ENCODE measurements at places on chromosomes 1 and 21.

DNA sequence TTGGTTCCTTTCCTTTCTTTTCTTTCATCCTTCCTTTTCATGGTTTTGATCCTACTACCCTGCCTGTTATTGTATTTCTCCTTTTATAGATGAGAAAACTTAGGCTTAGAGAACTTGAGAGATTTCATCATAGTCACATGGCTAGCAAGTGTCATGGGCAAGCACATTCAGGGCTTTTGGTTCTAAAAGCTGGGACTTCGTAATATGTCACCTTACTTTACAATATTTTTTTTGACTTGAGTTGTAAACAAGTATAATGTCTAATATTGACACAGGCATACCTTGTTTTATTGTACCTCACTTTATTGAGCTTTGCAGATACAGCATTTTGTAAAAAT is 70.7 kb downstream of the MTR start:
- DNase-seq, result no peak

DNA sequence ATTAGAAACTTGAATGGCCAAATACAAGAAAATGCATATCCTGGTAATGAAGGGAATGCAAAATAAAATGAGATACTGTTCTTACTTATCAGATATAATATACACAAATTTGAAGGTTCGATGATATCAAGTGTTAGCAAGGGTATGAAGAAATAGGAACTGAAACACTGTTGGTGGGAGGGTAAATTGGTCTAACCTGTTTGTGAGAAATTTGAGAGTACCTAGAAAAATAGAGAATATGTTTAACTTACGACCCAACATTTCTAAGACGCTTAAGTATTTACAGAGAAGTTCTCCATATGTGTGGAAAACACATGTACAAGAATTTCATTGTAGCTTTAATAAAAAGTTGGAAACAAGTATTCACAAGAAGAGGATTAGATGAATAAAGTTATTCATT is 25.9 kb downstream of the ATG4C start:
- no peak for DNase-seq

- DNase-seq, result no peak
Measured at GRCh38 chr21:42165901-42166300, 53.0 kb upstream of the ABCG1 start.

GRCh38 chr1:235724730-235725129 is 75.1 kb upstream of the GNG4 start:
- no peak for DNase-seq

GRCh38 chr1:221923929-221924598 is 182.2 kb upstream of the DUSP10 start:
- DNase-seq, result no peak

- DNase-seq, result no peak
Measured at GRCh38 chr1:1354271-1355247, 3.8 kb downstream of the MXRA8 start.

DNA sequence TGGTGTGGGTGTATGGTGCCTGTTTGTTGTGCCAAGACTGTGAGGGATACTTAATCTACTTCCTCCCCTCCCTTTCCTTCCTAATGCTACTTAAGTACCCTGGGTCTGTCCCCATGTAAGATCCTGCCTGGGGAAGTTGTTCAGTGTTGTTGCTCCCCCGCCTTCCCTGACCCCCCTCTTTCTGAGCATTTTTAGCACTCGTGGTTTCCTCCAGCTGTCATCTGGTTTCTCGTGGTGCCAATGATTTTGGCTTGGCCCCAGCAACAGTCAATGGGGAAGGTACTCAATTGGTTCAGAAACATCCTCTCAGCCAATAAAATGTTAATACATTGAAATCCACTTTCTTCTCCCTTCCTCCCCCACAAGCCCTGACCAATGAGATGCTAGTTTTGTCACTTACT is 8.0 kb upstream of the B4GALT3 start:
- DNase-seq, result peak; percentile 88

DNA sequence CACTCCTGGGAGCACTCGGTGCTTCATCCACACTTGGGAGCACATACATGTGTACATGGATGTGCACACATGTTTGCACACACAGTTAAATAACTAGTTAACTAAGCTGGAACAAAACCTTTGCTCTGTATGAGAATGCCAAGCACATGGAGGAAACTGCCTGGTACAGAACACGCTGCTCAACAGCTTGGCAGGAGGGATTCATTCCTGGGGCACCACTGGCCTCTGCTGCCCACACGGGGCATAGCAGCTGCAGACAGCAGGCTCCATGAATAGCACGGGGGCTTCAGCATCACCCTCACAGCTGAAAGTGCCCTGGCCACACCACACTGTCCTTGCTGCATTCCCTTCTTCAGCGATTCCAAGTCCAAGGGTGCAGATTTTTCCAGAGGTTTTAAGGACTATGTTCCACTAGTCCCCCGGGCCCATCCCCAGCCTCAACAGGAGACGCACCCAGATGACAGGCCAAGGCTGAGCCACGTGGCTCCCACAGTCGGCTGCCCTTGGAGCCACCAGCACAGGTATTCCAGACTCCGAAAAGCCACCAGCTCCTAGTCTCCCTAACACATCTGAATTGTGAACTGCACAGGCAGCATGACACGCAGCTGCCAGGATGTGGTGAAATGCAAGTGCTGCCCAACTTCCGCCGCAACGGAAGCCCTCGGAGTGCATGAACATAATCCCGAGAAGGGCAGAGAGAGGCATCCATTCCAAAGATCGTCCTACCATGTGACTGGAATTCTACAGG is 16.9 kb downstream of the NPHP4 start:
- no peak for DNase-seq

DNA sequence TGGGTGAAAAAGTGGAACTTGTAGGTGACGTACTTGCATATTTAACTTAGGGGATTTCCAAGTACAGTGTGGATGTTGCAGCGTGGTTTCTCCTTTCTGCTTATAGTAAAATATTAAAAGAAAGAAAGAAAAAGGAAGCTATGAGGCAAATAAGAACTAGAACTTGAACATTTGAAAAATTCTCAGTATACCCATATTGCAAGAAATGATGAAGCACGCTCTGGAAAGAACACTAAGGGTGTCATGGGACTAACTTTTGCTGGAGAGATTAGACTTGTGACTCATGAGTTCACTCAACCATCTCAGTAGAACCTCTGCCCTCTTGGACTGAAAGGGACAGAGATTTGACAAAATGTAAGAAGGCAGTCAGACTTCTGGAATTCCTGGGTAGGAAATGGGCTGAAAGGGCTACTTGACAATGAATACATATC is 704.5 kb upstream of the ADGRL4 start:
- peak; percentile 9 for DNase-seq

DNA sequence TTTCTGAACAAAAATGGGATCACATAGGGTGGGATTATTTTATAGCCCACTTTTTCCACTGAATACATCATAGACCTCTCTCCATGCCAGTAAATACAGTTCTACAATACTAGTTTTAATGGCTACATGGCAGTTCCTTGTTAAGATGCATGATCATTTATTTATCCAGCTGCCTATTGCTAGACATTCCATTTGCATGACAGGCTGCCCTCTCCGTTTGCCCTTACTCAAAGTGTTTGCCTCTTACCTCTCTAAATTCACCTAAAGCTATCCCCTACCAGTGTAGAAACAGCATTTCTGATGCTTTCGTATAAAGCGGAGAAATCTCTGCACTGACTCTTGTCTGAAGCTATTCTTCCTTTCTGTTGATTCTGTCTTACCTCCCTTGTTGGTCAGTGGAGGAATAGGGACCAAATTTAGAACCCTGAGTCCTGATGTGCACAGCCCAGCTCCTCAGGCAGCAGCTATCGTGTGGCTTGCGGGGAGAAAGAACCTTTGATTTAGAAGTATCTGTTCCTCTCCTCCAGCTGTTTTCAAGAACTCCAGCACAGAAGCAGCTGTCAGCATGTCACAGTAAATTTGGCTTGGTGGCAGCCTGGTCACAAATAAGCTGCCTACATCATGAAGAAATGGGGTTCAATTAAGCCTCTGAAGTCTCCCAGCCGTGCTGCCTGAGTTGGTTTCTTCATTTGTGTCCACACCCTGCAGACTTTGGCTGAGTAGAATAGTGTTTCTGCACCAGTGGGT is 337.3 kb downstream of the PRDM2 start:
- no peak for DNase-seq

GRCh38 chr1:61157468-61157987 is 75.2 kb downstream of the NFIA start:
- no peak for DNase-seq

DNA sequence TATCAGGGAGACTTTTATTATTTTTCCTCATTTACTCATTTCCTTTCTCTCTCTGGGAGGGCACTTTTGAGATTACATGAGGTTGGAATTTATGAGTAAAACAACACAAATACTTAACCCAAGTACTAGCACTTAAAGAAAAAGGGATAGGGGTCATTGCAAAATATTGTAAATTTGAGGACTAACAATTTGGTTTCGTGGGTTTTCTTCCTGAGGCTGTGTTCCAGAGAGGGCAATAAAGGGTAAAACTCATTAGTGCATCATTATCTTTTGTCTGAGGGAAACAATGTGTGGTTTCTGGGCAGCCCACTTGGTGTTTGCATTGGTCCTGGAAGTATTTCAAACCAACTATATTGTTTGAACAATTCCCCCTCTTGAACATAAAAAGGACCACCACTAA is 96.5 kb downstream of the GREM2 start:
- DNase-seq, result no peak

- DNase-seq, result no peak
Measured at GRCh38 chr1:202104073-202104472, 18.6 kb upstream of the GPR37L1 start.

DNA sequence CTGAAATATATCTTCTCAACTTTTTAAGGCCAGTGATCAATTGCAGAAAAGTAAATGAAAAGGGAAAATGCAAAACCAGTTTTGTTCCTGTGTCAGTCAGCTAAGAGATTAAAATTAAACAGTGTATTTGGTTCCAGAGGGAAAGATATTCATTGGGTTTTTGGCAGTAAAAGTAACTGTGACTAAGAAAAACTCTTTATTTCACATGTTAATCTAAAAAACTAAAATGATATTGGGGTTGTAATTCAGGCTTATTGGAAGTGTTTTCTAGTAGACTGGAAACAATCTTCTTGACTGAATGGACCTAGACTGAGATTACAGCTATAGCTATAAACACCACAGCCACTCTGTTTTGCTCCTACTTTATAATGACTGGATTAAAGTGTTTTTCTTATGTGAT is 413.9 kb downstream of the ADGRL2 start:
- DNase-seq, result no peak

DNA sequence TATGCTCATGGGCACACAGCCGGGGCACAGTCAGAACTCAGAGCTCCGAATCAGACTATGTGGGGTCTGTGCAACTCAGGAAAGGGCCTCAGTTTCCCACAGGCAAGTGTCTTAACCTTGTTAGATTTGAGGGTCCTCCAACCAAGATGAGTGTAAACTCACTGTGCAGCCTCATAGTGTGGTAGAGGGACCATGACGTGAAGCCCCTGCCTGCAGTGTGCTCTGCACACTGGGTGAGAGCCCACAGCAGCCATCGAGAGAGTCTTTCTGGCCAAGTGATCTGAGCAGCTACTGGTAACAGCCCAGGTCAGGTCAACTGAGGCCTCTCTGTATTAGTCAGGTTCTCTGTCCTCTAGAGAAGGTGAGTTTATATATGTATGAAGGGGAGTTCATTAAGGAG is 592 bp upstream of the LYPD8 start:
- no peak for DNase-seq

DNA sequence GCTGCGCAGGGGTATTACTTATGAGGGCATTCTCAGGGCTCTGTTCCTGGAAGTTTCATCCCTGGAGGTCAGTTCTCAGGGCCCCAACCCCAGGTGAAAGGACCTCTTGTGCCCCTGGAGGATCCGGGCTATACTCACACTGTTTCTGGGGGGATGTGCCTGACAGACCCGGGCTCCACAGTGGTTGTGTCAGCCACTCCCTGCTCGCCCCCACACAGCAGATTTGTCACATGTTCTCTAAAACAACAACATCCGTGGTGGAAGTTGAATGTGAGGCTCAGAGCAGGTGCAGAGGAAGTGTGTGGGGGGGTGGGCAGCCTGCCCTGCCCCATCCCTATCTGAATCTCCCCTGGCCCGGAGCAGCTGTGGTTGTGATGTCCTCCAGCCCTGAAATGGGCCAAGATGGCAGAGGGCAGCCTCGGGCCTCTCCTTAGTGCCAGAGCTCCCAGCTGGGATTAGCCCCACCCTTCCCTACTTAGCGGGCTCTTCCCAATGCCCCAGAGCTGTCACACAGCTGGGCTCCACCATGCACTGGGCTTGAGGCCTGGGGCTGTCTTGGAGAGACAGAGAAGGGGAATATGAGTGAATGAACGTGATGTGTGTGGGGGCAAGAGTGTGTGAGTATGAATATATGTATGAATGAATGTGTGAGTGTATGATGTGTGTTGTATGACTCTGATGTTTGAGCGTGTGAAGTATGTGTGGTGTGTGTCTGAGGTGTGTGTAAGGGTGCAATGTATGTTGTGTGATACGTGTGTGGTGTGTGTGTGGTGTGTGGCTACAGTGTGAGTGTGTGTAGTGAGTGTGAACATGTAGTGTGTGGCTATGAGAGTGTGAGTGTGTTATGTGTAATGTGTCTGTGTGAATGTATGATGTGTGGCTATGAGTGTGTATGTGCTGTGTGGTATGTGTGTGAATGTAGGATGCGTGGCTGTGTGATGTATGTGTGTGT is 1.5 kb upstream of the FCMR start:
- peak; percentile 66 for DNase-seq

DNA sequence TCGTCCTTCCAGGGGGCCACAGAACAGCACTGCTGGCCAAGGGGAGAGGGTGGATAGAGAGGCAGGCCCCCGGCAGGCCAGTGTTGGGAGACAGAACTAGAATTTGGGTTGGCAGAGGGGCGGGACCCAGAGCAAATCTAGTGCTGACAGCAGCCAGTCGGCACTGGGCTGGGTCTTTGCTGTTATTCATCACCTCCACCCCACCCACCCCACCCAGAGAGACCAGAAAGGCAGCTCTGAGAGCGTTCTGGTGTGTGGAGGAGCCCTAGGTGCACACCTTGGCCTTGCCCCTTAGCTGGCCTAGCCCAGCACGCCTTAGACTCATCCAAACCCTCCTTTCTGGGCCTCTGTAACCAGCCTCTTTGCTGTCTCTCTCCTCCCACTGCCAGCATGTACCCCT is 6.4 kb upstream of the PKP1 start:
- DNase-seq, result no peak

- no peak for DNase-seq
Measured at GRCh38 chr1:95752515-95753381, 518.7 kb downstream of the RWDD3 start.

DNA sequence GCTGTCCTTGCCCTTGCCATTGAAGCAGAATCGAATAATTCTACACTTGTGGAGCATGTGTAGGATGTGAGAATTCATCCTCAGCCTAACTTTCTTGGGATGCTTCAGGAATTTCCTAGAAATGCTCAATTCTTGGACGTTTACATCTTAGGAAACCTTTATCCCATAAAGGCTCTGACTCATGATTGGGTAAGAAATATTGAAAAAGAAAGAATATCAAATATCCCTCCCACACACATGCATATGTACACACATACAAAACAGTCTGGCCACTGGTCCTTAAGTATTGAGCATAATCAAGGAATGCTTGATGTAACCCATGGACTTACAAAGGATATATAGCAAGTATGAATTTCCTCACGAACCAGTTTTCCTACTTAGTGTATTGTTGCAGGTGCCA is 83.9 kb upstream of the IPO9 start:
- DNase-seq, result no peak
